Stimulated activated CD8-positive, alpha-beta memory T cell treated with anti-CD3 and anti-CD28 coated beads, Interleukin-2, amount 100 ng/mL, for 48 hours (primary cell): ENCODE measurements at places on chromosomes 5 and 9.

- DNase-seq = no peak
These were observed 232.8 kb downstream of the PDE4D start for GRCh38 chr5:59660737-59661136.

GRCh38 chr9:136629879-136630661 lies 32.6 kb upstream of the EGFL7 start:
- peak; percentile 53 for DNase-seq

DNA sequence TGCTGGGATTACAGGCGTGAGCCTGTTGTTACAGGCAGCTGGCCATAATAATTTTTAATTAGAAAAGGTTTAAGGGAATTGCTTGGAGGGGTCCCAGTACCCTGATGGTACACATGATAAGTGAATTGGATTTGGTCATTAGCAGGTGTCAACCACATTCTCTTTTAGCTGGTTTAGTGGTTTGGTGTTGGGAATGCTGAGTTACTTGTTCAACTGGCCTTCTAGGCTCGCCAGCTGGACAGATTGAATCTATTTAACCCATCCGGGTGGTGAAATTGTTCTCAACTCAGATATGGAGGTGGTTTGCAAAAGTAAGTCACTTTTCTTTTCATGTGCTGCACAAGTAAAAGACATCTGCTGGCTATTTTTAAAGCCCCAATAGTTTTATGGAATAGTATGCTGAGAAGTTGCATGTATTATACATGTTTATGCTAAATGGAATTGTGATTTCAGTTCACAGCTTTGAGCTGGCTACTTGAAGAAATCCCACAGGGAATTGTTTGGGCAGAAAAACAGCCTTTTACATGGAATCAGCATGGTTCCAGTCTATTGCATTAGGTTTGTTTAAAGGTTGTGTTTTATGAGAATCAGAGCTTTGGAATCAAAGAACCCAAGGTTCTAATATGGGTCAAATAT lies 149.8 kb upstream of the SLC28A3 start:
- DNase-seq = no peak

- DNase-seq = no peak
These were observed 680.0 kb downstream of the TAF11L14 start for GRCh38 chr5:18314192-18314778.

- DNase-seq = no peak
These were observed 9.4 kb downstream of the GBGT1 start for GRCh38 chr9:133154097-133154989.

DNA sequence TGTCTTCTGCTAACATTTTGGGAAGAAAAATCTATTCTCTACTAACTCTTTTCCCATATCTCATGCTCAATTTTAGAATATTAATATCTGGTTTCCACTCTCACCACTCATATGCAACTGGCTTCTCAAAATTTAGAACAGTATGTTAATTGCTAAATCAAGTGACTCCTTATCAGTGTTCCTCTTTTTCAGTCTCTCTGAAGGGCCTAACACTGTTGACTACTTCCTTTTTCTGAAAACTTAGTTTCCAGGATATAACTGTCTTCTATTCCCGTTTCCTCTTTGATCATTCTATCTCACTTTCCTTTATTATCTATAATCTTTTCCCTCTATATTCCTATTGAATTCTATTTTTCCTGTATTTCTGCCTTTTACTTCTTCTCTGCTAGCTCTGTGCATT lies 1717.2 kb upstream of the C9orf72 start:
- DNase-seq = no peak

DNA sequence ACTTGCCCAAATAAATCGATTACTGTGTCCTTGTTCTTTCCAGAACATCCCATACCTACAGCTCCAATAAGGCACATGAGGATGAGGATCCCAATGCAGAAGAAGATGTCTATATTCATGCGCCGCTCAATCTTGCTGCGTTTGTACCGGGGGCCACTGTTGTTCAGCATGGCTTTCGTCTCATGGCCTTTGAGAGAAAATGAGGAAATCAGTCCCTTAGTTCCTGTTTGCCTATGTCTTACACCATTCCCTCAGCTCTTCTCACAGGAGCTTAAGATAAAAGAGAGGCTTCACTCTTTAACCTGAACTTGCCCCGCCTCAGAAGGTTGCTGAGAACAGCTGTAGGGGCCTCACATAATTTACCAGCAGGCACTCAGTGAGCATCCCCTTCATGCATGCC lies 211.6 kb downstream of the ATP10B start:
- DNase-seq = no peak

DNA sequence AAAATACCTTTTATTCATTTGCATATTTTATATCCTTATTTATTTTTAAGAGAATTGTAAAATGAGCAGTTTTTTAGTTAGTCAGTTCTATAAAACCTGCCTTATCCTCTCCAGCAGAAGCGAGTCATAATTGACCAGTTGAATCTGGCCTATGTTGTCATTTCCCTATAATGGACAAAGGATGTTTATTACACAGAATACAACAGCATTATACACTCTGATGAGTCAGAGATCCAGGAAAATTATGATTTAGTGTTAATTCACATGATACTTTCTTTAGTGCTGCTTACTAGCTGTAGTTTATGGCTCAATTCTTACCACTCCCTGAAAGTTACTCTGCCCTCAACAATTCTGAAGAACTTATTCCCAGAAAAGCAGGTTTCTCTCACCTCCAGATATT lies 26.8 kb upstream of the LURAP1L start:
- no peak for DNase-seq

GRCh38 chr5:168563959-168564358 lies 15.2 kb downstream of the PANK3 start:
- DNase-seq = no peak

DNA sequence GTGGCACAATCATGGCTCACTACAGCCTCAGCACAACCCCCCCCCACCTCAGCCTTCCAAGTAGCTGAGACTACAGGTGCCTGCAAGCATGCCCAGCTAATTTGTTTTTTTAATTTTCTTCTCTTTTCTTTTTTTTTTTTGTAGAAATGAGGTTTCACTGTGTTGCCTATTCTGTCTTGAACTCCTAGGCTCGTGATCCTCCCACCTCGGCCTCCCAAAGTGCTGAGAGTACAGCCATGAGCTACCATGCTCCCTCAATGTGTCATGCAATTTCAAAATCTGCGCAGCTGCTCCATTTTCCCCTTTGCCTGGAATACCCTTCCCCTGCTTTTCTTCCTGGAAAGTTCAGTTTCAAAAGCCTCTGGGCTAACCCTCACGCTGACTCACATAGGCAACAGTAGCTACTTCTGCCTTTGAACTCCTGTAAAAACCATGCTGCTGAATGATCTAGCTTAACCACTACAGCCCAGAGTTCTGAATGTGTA lies 71.0 kb upstream of the IL7R start:
- no peak for DNase-seq

- DNase-seq = no peak
These were observed 91.7 kb downstream of the TENT4A start for GRCh38 chr5:6804766-6805501.

- DNase-seq = no peak
These were observed 116.5 kb downstream of the PIK3R1 start for GRCh38 chr5:68332080-68332451.

- DNase-seq = no peak
These were observed 103.4 kb downstream of the DAB2IP start for GRCh38 chr9:121754655-121755436.

DNA sequence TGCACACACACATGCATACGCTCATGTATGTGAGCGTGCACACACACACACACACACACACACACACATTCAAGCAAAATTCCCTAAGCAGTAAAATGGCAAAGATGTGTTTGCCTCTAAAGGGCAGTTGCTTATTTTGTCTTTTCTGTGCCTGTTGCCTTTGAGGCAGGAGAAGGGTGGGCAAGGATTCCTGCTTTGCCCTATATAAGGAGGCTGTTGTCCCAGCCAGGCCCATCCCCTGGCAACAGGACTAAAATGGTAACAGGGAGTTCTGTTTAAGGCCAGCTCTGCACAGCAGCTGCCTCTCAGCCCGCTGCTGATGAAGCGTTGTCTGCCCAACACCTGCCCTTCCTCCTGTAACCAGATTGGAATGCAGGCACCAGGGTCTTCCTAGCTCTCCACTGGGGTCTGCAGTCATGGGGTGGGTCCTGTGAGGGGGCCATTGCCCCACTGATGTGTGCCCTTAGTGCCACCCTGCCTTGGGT lies 64.4 kb downstream of the PPARGC1B start:
- DNase-seq = no peak

GRCh38 chr5:38809388-38810359 lies 36.1 kb upstream of the OSMR start:
- DNase-seq = peak; percentile 46

DNA sequence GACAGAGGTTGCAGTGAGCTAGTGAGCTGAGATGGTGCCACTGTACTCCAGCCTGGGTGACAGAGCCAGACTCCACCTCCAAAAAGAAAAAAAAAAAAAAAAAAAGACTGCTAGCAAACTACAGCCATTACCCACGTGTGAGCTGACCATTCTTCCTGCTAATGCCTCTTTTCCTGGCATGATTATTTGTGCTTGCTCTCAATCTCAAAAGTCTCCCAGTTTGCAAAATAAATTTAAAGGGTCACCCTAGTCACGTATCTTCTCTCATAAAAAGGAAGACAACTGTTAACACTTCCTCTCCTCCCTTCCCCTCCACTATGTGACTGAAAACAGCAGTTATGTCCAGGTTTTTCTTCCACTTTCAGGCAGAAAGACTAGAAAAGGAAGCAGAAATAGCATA lies 37.2 kb downstream of the TRIM36 start:
- no peak for DNase-seq

- DNase-seq = no peak
These were observed 120.9 kb downstream of the CDC42SE2 start for GRCh38 chr5:131384616-131385214.

DNA sequence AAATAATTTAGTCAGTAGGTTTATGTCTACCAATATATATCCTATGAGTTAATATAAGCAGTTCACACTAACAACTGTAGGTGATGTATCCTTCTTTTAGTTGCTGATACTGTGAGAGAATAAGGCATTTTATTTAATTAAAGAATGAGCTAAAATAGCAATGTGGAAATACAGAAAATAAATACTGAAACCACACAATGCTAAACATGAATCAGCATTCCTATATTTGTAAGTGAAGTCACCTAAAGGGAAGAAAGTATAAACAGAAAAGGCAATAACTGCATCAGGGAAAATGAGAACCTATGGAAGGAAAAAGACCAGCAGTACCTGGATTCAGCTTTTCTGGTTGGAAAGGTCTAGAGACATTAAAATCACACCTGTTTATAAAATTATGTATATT lies 336.0 kb downstream of the PDE4D start:
- DNase-seq = no peak

GRCh38 chr5:122300374-122300773 lies 11.7 kb upstream of the SNCAIP start:
- no peak for DNase-seq

DNA sequence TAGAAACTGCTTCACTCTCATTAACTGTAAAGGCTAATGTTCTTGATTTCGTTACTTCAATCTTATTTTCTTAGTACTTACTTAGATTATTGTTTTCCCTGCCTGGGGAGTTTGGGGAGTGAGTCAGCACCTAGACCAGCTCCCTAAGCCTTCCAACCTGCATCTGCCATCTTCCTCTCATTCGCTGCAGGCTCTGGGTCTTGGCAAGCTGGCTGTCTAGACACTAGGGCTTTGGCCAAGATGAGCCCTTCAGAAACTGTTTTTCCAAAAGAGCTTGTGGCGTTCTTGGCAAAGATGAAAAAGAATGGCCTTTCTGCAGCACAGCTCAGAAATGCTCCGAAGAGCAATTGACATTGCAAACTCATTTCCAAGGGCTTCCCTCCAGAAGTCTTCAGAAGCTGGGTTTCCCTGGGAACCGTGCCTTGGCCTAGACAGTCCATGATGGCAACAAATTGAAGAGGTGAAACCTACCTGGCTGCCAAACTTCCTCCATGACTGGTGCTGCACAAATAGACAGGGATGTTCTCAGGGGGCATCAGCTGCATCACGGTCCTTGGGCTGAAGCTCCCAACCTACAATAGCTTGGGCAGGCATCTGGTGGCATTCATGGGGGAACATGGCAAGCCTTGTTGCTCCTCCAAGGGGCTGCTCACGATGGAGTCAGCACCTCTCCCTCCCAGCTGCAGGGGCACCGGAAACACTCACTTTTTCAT lies 76.6 kb downstream of the NSUN2 start:
- no peak for DNase-seq

- no peak for DNase-seq
These were observed 19.6 kb downstream of the ADAMTSL2 start for GRCh38 chr9:133553973-133554713.

DNA sequence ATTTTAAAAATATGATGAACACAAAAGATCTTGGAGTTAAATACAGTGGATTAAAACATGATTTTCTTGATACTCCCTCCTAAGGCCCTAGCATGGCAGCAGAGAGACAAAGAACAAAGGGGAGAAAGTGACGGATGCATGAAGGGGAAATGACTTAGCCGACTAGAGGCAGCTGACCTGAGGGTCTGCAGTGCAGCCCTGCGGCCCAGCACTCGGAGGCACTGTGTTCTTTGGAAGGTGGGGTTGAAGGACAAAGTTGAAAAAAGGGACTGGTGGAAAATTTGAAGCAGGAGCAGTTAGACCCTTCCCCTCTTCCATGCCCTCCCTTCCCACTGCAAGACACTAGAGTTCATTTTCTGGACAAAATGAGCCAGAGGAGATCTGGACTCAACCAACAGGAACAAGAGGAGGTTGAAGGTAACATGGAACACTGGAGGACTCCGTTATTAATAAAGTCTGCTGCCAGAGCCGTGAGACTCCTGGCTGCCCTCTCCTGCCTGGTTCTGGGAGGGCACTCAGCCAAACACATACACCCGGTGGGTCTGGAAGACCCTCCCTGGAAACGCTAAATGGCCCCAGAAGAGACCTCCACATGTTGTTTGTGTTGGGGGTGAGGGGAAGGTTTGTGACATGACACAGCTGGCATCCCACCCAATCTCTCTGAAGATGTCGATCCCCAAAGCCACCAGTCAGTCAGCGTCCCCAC lies 98.1 kb downstream of the JMY start:
- no peak for DNase-seq

- DNase-seq = no peak
These were observed 86.6 kb upstream of the RANBP3L start for GRCh38 chr5:36388288-36388687.

DNA sequence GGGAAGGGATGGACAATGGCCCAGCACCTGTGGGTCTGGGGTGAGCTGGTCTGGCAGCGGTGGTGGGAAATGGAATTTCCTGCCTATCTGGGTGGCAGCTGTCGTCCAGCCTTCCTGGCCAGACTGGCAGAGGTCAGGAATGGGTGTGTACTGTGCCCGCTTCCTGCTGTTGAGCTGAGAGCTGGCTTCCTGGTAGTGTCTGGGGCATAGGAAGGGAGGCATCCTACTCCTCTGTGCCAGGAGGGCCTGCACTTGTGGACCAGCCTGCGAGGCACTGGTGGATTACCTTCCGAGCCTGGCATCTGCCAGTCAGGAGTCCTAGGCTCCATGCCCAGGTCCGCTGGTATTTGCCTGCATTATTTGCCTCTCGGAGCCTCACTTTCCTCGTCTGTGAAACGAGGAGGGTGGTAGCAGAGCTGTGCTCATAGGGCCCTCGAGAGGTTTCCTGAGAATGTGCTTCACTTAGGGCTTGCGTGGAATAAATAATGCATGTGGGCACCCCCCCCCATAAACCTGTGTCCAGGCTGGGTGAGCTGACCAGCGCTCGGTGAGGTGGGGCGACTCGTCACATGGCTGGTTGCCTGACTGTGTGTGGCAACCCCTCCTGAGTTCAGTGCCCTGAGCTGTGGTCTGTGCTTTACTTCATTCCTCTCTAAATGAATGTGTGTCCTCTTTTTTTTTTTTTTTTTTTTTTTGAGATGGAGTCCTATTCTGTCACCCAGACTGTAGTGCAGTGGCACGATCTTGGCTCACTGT lies 47.7 kb downstream of the HMCN2 start:
- no peak for DNase-seq
